SJCRH30 (cell line): ENCODE measurements at places on chromosomes 12 and 14.
A peak's percentile ranks its signal among the peaks of the same experiment; 100 is the strongest.

DNA sequence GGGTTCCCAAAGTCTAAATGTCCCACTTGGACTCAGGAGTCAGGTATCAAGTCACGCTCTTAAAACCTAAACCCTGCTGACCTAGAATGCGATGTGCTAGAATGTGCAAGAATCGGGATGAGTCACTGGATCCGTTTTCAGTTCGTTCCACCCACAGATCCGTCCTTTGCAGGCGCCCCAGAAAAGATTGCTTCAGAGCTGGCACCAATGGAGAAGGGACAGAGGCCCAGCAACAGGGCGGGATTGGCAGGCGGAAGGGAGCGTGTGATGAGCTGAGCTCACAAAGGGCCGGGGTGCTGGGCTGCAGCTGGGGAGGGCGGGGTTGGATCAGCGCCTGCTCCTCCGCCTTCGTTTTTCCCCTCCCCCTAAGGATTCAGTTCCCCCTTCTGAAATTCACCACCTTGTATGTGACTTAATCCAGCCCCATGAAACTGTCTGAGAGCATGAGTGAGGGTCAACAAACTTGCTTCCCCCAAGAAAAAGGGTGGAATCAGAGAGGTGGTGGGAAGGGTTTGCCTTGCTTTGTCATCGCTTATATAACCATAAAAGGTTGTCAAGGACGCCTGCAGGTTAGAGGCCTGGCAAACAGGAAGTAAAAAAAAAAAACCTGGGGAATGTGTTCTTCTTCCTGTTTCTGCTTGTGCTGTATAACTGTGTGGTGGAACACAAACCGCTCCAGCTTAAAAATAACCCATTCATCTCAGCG is 2.8 kb upstream of the UBC start:
- peak; percentile 98 for DNase-seq

DNA sequence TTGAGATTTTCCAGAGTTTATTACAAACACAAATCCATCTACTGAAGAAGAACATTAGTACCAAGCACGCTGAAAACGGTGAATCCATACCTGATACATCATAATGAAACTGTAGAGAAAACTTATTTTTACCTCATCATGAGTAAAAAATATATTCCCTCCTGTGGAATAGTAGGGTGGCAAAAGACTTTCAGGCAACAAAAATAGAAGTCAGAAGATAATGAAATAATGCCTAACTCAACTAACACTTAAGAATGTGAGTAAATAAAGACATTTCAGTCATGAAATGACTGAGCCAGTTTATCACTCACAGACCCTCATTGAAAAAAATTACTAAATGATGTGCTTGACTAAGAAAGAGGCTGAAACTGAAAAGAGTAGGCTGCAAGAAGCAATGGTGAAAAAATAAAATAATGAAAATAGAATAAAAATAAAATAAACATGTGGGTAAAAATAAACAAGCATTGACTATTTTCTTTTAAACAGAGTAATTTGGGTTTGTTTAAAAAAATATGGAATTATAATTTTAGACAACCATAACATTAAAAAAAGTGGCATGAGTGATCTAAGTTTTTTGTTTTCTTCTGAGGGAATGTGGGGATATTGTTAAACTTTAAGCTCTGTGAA is 148.6 kb downstream of the ASCL1 start:
- DNase-seq: no peak

DNA sequence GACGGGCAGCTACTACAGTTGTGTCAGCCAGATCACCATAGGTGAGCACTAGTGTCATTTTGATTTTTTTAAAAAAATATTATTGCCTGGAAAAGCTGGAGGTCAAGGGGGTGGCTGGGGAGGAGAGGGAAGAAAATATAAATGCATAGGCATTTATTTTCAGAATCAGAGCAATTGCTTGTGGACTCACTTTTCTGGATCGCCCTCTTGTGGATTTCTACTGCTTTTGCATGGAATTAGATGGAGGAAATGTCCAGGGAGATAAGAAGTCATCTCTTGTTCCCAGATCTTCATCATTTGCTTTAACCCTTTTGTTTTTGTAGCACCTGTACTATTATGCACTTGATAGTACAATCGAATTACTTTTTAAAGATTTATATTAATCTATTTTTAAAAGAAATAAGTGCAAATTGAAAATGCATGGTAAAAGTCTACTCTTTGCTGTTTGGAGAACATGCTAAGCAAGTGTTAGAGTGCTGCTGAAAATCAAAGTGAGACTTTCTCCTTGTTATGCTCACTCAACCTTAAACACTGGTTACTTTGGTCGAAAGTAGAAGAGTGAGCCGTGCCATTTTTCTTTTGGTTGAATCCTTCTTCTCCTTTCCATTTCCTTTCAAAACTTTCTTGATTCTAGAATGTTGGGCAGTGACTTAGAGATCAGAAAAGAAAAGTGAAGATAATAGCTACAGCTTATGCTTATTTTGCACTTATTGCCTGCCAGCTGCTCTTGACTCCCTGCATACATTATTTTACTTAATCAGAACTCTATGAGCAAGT is 60.6 kb upstream of the ANO4 start:
- peak; percentile 19 for DNase-seq

DNA sequence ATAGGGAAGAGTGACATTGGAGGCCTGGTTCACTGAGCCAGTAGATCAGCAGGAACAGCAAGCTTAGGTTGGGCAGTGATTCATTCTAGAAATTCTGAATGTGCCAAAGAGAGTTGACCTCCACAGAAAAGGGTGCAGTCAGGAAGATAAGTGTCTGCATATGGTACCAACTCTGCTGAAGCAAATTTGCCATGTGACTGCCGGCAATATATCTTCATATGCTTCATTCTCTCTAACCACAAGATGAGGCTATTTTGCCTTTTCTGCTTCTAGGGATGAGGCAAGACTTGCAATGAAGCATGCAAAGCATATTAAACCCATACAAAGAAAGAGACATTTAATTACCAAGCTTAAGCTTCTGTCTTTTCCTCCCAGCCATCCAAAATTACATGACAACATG is 13.6 kb downstream of the CCDC198 start:
- DNase-seq: no peak

- DNase-seq: no peak
Observed at GRCh38 chr12:9718968-9719367, 13.9 kb downstream of the CLECL1 start.
